ENCODE measurements at places on chromosomes 2 and 18.

DNA sequence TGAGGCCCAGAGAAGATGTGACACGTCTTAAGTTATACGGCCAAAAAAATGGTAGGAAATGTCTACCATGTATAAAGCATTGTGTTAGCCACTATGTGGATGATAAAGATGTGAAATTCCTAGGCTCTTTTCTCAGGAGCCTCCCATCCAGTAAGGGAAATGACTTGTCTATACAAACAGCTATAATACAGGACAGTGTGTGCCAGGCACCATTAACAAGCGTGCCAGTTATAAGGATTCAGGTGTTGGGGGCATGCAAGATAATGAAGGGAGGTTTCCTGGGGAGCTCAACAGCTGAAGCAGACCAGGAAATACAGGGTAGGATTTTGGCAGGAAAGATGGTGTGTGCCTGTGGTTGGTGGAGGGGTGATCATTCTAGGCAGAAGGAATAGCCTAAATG lies 37.6 kb downstream of the ALPK2 start:
- no peak for DNase-seq

DNA sequence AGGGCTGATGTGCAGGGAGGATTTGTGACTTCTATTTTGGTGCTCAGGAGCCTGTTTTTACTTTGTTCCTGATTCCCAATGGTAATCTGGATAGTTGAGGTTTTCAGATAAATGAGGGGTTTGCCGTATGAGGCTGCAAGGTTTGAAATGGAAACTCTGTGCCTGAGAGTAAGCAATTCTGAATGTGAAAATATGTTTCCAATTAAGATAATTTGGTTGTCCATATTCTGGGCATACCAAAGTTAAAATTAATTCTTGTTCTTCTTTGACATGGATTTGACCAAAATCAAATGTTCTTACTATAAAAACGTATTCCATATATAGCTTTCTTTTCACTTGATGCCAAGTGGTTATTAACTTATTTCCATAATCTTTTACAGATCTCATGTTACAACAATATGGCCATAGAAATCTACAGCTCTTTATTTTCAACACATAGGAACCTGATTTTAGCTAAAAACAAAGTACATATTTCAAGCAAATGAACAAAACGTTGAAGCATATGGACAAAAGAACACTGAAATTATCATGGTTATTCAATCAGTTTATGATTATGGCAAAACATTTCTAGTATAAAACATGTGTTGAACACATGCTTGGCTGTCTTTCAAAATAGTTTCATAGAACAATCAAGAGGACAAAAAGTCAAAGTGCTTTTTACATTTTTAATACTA lies 63.4 kb upstream of the ARHGAP28 start:
- no peak for DNase-seq

DNA sequence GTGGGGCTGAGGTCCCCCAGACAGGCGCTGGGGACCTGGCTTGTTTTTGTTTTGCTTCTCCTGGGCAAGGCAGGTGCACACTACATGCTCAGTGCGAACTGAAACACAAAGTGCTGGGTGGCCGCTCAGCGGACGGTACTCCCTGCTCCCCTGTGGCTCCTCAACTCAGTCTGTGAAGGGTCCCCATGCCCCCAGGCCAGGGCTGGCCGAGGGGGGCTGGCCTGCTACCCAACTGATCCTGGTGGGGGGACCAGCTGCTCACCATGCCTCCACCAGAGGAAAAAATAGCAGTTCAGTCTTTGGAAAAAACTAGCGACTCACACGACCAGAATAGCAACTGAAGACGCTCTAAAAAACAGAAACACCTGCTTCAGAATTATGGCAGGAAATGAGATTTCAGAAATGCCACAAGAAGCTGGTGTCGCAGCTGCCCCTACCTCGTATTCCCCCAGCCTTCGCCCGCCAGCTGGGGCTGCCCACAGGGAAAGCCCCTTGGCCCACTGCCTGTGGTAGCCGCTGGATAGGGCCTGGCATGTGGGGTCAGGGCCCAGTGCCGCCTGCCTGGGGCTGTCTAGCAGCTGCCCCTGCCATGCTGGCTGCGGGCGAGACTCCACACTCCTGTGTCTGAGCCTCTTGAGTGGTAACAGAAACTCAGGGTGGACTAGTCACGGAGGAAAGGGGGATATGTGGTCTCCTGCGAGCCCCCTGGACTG lies 43.7 kb downstream of the MEX3C start:
- peak; percentile 95 for DNase-seq

DNA sequence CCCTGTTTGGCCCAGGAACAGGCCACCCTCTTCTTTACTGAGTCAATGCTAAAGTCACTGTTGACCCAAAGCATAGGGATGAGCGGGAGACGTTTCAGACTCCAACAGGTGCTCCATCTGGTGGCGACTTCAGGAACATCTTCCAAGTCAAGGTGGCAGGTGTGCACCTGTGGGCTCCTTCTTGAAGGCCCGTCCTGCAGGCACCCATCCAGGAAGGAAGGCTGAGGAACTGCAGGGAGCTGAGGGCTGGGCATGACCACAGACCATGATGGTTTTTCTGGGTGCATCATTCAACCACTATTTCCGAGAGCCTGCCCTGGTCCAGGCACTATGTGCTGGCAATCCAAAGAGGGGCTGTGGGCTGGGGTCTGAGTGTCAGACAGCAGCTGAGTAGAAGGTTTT lies 142.8 kb downstream of the NDUFA10 start:
- peak; percentile 46 for DNase-seq

DNA sequence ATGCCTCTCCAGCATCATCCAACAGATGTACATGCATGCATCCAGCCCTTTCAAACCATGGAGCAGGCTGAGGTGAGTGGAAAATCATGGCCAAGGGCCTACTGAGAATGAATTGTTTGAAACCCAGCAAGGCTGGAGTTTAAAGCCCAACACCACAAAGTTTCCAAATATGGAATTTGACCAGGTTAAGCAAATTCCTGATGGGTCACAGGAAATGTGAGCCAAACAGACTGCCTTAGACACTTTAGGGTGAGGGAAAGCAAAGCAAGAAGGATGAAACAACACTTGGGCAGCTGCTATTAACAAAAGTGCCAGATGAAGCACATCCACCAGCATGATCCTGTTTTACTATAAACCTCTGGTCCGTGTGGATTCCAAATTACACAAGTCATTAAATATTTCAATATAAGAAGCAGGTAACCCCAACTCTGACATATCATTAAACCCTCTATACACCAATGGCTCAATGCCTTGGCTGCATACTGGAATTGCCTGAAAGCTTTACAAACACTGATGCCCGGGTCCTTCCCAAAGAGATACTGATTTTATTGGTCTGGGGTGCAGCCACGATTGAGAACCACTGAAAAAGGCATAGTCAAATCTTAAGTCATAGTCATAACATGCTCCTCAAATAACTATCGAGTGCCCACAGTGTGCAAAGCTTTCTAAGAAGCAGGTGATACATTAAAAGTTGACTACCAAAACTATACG lies 9.1 kb downstream of the KLF7 start:
- no peak for DNase-seq

DNA sequence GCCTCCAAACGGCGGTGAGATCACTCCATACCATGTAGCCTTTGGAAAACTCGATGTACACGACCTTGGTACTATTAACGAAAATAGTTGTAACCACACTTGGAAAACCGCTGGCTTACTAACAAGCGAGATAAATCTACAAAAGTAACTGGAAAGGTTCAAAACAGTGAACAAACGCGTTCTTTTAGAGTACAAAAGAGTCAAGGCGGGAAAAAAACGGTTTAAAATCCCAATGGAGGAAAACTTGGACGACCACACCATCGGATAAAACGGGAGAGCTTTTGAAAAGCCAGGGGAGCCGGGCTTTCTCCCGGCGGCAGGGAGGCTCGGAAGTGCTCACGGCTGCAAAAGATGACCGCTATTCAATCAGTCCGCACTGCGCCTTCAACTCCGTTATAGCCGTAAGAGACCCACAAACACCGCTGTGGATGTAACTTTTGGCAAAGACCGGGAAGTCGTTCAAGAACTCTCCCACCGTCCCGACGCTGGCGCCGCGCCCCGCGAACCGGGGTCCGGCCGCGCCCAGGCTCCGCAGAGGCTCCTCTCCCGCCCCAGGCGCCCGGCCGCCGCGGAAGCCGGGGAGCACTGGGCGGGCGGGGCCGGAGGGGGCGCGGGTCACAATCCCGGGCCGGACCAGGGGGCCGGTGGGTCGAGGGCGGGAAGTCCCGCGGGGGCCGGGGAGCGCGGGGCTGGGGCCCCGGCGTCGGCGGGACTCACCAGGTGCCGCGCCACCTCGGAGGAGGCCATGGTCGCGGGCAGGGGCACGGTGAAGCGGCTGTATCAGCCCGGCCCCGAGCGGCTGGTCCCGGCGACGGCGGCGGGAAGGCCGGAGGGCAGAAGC lies 465 bp downstream of the SEPTIN10 start:
- peak; percentile 33 for DNase-seq

DNA sequence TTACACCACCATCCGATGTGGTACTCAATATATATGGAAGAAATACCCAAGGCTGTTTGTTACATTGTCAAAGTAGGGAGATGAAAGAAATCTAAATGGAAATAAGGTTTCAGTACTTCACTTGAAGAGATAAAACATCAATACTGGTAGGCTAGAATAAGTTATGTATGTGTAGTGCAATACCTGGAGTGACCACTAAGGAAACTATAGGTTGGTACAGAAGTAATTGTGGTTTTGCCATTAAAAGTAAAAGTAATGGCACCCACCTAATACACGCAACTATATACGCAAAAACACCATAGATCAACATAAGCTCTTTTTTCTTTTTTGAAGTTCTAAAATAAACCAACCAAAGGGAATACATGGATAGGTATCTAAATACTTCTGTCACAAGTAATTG lies 143.2 kb upstream of the KYNU start:
- DNase-seq: no peak

- DNase-seq: no peak
Observed at GRCh38 chr2:17863539-17863938, 14.9 kb upstream of the KCNS3 start.

GRCh38 chr2:78839259-78839658 lies 186.2 kb upstream of the REG3G start:
- DNase-seq: no peak

GRCh38 chr2:101185656-101186055 lies 34.5 kb upstream of the TBC1D8 start:
- DNase-seq: no peak

DNA sequence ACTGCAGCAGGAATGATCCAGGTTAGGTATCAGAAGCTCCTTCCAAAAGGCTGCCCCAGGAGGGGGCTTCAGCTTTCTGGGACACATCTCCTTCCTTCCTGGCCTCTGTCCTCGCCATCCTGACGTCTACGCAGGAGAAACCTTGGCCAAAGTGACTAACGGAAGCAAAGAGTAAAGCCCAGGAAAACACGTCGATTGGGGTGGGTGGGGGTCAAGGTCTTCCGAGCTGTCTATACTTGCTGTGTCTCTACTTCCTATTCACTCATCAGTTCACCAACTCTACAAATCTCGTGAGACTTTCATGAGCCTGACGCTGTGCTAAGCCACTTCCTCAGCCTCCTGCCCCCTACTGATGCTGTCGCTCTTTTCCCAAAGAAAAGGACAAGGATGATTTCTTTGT lies 212.6 kb downstream of the TNS1 start:
- DNase-seq: peak; percentile 77

DNA sequence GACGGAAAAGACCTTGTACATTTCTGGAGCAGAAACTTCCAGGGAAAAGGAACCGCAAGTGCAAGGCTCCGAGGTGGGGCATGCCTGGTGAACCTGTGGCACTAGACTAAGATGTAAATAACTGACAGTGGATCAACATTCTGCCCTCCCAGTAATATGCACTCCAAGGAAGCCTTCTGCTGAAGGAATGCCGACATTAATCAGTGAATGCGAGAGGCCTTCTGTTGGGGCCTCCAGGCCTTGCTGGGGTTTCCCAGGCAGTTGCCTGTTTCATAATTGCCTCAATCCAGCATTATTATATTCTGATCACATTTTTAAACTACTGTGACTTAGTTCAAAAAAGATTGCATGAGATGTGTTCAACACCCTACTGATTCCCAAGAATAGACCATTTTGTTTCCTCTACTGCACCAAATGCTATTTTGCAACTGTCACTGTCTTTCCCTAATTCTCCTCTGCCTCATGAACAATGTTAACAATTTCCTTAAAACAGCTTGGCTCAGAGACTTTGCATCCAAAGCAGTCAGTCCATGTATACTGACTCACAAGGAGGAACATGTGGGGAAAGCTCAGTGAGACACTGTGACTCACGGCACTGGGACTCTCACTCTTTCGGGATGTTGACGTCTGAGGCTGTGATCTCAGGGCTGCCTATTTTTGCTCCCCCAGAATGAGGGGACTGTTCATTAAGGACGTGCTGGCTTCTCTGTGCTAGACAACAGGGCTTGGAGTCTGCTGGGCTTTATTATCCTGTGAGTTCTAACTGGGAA lies 10.5 kb upstream of the DSG2 start:
- DNase-seq: no peak

- DNase-seq: no peak
Observed at GRCh38 chr2:159637988-159638501, 21.7 kb upstream of the BAZ2B start.
